ENCODE measurements at places on chromosomes 5 and 9. TPM values are rescaled to one million over a fixed set of nuclear protein-coding genes. Genes with fewer than 3 reads are reported as not detected.

Gene RASEF
- 1.2 TPM for total RNA-seq

Gene HINT2
- total RNA-seq = 24.9 TPM

Gene GPR150
- 0.33 TPM for total RNA-seq

Gene TMEM203
- 36.2 TPM for total RNA-seq

Gene PCDHGB3
- 5.8 TPM for total RNA-seq

Gene GZMA
- not detected for total RNA-seq

Gene GPX8
- 84.7 TPM for total RNA-seq

Gene SGCD
- total RNA-seq = 67.5 TPM

Gene NMUR2
- total RNA-seq = not detected

Gene TSTD2
- total RNA-seq = 20.1 TPM

Gene PCDHB11
- total RNA-seq = 0.77 TPM

Gene HCN1
- not detected for total RNA-seq

Gene GMCL2
- total RNA-seq = under 0.01 TPM

Gene IFNK
- total RNA-seq = not detected

Gene DBN1
- 102 TPM for total RNA-seq

Gene PCDHA2
- total RNA-seq = 0.33 TPM

Gene RMI1
- 3.6 TPM for total RNA-seq

Gene PIP5K1B
- under 0.01 TPM for total RNA-seq

Gene SMIM33
- not detected for total RNA-seq

Gene TMC1
- total RNA-seq = not detected

Gene PSAT1
- total RNA-seq = 115 TPM

Gene SCGB3A1
- total RNA-seq = not detected

Gene IL9
- not detected for total RNA-seq

Gene ETF1
- total RNA-seq = 117 TPM

Gene GLRA1
- total RNA-seq = not detected

Gene FOXI1
- total RNA-seq = not detected

Gene KIAA0825
- 3.6 TPM for total RNA-seq

Gene MAMDC2
- total RNA-seq = 5.4 TPM

Gene NSUN2
- 36.5 TPM for total RNA-seq
